ENCODE measurements at places on chromosomes 7 and 10. TPM values are rescaled to one million over a fixed set of nuclear protein-coding genes. Genes with fewer than 3 reads are reported as not detected.

Gene ZPBP
- not detected for total RNA-seq

Gene ZNRF2
- total RNA-seq: 18.5 TPM

Gene ACTL6B
- not detected for total RNA-seq

Gene FAM131B
- 1.2 TPM for total RNA-seq

Gene SUGCT
- total RNA-seq: not detected

Gene BAIAP2L1
- 0.65 TPM for total RNA-seq

Gene SLC12A9
- 36.3 TPM for total RNA-seq

Measured in activated CD4-positive, alpha-beta memory T cell treated with anti-CD3 and anti-CD28 coated beads, Interleukin-2, amount 10 ng/mL, durations not matched to agents 7 days and 5 days (primary cell).